ENCODE measurements at places on chromosomes 2 and 18. TPM values are rescaled to one million over a fixed set of nuclear protein-coding genes. Genes with fewer than 3 reads are reported as not detected.
A peak's percentile ranks its signal among the peaks of the same experiment; 100 is the strongest.

The ZNF804A gene
- total RNA-seq = not detected

The SLC9A4 gene
- total RNA-seq = 0.08 TPM

The SALL3 gene
- not detected for total RNA-seq

The HYCC2 gene
- 8.6 TPM for total RNA-seq

The ICOS gene
- not detected for total RNA-seq

The PCGF1 gene
- 20.0 TPM for total RNA-seq

The LYPD6B gene
- not detected for total RNA-seq

The GPC1 gene
- total RNA-seq = 180 TPM

The GMPPA gene
- total RNA-seq = 19.6 TPM

GRCh38 chr18:9905401-9905922, 8.4 kb upstream of the VAPA start:
- no peak for DNase-seq

- DNase-seq = no peak
These were observed 66.8 kb upstream of the DNER start for GRCh38 chr2:229780856-229781773.

GRCh38 chr2:144519934-144520731, at the start of gene ZEB2:
ZEB2 (minus strand) TSS chr2:144520119; CDS start chr2:144517350, 2,769 bp downstream.
- DNase-seq = peak; percentile 34

DNA sequence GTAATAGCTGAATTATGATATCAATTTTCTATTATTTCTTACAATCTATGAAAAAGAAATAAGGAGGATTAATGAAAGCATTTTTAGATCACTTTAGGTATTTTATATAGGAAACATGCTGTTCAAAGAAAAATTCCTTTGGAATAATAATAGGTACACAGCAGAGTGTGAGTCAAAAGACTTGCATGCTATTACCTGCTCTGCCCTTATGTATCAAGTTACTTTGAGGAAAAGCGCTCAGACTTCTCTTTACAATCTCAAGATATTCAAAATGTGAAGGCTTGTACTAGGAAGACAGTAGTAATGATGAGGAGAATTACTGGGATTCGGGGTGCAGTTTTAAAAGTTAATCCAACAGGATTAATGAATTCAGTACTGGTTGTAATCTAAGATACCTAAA, 29.1 kb upstream of the RNU4ATAC start:
- no peak for DNase-seq

DNA sequence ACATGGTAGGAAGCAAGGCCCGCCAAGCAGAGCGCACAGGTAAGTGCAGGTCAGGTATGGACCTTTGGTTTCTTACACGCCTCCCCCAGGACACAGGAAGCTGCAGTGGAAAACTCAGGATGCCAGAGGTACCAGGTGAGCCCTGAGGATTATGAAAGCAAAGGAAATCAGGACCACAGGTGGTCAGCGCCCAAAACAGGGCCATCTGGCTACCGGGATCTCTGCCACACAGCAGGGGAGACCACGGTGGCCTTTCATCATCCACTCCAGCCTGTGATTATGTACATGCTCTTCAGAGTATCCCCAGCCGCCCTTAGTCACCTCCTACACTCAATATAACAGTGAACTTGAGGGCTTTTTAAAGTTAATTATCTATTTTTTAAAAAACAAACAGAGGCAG, 125.5 kb upstream of the EPC2 start:
- DNase-seq = no peak

- no peak for DNase-seq
These were observed 1344.5 kb upstream of the TMEFF2 start for GRCh38 chr2:193539188-193539587.
